IMR-90 (cell line): ENCODE measurements at places on chromosomes 7 and 10. TPM values are rescaled to one million over a fixed set of nuclear protein-coding genes. Genes with fewer than 3 reads are reported as not detected.

ZNF775 gene
- total RNA-seq, result 1.4 TPM in 2 replicates

CYP3A5 gene
- not detected in 2 replicates for total RNA-seq

LEP gene
- not detected in 2 replicates for total RNA-seq

WDR86 gene
- not detected in 2 replicates for total RNA-seq

GRCh38 chr7:147014286-147014955 lies 897.8 kb downstream of the CNTNAP2 start:
- DNase-seq, result no peak

DNA sequence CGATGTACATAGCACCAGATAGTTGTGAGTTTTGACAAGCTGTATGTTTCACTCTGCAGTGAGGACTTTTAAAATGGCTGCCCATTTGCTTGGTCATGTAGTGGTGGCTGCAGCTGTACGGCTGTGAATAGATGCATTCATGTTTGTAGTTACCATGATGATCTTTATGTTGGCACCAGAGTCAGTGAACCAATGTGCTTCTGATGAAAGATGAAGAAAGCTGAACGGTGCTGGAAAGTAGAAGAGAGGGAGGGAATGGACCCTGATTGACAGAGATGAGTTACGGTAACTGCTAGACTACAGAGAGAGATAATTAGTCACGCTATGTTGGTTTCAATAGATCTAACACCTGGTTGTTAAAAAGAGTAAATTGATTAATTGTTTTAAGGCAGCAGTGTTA lies 256.8 kb downstream of the CELF2 start:
- DNase-seq, result no peak

- no peak for DNase-seq
These were observed 36.0 kb upstream of the PIK3AP1 start for GRCh38 chr10:96756111-96756903.

DNA sequence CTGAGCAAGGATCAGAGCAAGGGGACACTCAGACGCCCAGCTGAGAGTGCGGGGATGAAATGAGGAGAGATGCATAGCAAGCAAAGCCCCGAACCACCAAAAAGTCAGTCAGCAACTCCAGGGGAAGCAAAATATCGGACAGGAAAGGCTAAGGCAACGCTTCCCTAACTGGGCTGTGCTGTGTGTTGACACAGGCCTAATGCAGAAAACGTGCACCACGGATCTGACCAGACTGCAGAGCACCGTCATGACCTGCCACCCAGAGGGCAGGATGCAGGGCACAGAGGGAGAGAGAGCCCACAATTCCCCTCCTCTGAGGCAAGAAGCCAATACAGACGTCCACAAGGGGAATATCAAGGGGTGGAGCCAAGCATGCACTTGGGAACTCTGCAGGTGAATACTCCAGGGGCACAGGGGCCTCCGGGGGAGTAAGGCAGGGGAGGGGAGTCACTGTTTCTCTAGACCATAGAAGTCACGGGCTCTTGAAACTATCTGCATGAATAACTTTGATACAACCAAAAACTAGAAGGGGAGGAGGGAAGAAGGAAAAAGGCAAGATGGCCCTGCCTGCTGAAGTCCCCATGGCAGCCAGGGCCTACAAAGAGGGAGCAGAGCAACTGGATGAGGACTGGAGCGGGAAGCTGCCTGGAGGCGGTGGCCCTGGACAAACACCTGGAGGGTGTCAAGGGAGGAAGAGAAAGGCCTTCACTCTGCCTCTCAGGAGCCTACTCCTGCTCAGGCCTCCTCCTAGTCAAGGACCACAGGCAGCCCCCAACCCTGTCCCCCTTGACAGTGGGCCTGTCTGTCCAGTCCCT lies 26.2 kb downstream of the GRID1 start:
- no peak for DNase-seq

DNA sequence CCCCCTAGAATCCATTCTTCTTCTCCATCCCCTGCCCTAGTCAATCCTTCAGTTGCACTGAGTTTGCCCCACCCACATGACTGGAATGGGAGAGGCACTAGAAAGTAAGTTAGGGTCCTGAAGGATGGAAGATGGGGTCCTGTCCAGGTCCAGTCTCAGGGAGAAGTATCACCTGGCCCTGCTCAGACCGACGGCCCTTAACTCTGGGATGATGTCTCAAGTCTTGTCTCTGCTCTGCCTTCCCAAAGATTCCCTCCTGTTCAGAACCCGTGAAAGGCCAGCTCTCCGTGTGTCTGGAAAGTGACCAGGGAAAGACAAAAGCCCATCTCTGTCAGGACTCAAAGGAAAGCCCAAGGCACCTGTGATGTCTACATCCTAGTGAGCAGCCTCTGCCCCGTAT lies 88.8 kb downstream of the OAT start:
- no peak for DNase-seq

DNA sequence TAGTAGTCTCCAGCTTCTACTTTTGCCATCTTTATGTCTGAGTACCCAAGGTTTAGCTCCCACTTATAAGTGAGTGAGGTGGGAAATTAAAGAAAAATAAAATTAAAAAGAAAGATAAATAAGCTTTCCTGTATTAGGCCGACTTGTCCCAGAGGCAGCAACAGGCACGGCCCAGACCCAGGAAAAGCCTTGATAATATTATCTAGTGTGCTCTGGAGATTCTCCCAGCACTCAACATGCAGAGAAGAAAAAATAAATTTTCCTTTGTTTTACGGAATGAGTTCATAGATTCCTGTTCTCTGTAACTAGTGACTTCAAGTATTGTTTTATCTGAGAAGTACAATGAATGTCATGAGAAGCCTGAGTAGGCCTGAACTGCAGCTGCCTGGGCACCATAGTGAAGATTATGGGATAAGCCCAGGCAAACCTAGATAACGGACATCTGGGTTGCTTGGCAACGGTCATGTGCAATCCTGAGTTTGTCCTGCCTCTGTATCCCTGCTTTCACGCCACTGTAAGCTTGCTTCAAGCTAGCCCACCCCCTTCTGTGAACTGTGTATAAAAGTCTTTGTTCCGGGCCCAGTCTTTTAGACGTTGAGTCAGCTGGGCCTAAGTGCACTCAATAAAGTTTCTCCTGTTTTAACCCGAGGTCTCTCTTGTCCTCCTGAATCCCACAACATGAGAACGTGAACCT lies 6.4 kb downstream of the ATE1 start:
- DNase-seq, result no peak

DNA sequence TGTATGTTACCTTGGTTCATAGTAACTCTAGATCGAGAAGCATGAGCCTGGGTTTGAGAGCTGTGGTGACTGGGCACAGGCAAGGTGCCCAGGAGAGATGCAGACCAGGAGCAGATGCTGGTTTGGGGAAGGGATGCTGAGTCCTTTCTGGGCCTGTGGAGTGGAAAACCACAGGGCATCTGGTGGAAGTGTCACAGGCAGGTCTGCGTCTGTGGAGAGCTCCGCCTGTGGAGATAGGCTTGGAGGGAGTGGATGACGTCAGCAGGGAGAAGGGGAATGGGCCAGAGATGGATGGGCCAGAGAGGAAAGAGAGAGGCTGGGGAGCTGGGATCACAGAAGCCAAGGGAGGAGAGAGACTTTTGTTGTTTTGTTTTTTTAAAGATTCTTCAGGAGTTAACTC lies 14.8 kb downstream of the CYP26A1 start:
- DNase-seq, result no peak

DNA sequence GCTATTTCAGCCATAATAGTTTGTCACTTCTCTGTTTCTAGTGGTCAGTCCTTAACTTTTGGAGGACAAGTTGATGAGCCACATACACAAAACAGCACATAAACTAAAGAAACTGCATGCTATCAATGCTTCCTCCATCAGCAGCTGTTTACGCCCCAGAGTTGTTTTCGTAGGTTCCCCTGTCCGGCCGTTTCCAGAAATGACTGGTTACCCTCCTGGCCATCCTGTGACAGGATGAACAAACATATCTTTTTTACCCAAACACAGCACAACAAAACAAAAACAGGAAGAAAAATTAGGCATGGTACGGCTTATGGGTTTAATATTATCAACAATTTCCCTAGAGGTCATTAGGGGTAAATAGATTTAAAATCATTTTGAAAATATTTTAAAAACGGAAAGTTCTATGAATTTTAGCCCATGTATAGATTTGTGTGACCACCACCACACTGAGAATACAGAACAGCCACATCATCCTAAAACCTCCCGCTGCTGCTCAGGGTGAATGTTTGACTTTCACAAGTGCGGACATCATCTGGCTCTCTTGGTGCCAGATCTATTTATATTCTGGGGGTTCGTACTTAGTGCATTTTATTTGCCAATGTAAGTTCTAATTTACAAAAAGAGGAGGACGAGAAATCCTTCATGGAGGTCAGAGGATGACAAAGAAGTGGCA lies 74.8 kb downstream of the HIPK2 start:
- no peak for DNase-seq

GRCh38 chr10:21497177-21497807 lies 28.2 kb downstream of the SKIDA1 start:
- DNase-seq, result peak; percentile 62

- DNase-seq, result no peak
These were observed 46.0 kb downstream of the GBF1 start for GRCh38 chr10:102291221-102291905.

DNA sequence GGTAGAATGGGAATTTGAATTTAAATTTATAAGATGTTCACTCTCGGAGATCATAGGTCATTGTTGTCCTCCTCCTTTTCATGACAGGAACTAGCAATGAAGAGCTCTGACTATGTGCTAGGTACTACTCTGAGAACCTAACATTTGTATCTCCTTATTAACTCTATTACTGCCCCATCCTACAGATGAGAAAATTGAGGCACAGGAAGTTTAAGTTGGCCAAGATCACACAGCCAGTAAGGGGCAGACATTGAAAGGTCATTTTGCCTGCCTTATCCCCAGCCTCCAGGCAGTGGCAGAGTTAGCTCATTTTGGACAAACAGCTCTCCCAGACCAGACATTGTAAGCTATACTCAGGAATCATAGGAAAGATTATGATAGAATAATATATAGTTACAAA lies 6.0 kb downstream of the SRGN start:
- peak; percentile 33 for DNase-seq

- DNase-seq, result no peak
These were observed 213.7 kb upstream of the AOAH start for GRCh38 chr7:36937754-36938563.
